Hematopoietic multipotent progenitor cell treated with erythropoietin and hydrocortisone succinate and interleukin-3 and kit ligand, for 17 days (in vitro differentiated cells): ENCODE measurements at places on chromosomes 16 and 17.
A peak's percentile ranks its signal among the peaks of the same experiment; 100 is the strongest.

GRCh38 chr16:75052481-75053202 is 53.8 kb downstream of the ZNRF1 start:
- DNase-seq = no peak

DNA sequence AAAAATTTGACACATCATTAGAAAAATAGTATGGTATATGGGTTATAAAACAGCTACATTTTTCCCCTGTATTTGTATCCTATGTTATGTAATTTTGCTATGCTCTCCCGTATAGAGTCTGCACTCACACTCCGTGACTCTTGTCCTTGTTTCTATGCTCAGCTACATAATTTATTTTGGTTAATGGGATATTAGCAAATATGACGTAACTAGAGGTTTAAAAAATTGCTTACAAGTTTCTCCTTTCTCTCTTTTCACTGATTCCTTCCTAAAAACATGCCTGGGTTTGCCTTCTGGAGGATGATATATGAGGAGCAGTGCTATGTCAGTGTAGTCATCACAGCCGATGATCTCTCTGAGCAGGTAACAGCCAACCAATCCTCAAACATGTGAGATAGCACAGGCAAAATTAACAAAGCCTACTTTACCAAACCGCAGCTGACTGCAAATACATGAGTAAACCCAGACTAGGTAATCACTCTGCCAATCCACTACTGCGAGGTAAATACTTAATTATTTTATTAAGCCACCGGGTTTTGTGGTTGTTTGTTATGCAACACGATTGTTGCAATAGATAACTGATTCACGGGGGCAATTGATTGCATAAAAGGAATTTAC is 126.9 kb downstream of the KIF2B start:
- DNase-seq = no peak

DNA sequence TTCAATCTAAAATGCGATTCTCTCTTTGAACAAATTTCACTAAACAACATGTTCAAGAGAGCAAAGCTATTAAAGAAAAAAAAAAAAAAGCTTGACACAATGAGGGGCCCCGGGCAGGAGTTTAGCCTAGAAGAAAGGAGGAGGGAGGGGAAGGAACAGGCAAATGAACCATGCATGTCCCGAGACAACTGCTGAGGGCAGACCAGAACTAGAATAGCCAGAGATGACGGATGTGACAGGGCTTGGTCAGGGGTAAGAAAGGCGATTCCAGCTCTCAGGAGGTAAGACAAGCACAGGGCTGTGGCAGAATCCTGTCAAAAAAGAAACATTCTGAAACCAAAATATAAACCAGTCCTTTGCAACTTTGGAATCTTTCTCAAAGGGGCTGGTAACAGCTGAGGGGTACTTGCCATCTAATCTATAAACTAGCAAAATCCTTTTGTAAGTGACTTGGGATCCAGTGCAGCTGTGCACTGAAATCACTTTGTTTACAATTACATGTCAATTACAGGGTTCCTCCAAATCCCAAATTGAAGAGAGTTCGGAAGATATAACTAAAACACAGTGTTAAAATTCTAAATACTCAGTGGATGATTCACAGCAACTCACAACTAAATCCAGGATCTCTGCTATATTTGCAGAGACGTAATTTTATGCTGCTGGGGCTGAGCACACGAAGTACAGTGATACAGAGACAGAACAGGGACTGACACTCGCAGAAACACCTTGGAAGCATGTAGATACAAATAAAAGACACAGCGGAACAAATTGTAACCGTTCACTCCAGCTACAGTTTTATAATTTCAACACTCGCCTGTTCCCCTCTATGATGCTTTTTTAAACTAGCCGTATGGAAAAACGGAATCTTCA is 567.4 kb upstream of the ZFHX3 start:
- DNase-seq = no peak

GRCh38 chr16:2663553-2664546 is 18.5 kb upstream of the KCTD5 start:
- DNase-seq = no peak

DNA sequence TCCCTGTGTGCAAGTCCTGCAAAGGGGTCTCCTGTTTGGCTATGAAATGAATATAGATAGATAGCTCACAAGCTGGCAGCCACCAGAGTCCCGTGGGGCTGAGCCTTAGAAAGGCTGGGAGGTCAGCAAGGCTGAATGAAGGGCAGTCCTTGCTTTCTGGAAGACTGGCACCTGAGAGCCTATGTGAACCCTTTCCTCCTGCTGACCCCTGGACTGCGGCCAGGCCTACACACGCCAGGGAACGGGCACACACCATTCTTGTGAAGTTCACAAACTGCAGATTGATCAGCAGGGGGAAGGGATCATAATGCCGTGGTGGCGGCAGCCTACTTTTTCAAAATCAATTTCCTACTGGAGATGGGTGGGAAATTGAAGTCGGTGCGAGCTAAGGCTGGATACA is 985 bp upstream of the C17orf107 start:
- DNase-seq = no peak

- DNase-seq = no peak
These were observed 8.4 kb upstream of the ALDH3A1 start for GRCh38 chr17:19756546-19756945.

DNA sequence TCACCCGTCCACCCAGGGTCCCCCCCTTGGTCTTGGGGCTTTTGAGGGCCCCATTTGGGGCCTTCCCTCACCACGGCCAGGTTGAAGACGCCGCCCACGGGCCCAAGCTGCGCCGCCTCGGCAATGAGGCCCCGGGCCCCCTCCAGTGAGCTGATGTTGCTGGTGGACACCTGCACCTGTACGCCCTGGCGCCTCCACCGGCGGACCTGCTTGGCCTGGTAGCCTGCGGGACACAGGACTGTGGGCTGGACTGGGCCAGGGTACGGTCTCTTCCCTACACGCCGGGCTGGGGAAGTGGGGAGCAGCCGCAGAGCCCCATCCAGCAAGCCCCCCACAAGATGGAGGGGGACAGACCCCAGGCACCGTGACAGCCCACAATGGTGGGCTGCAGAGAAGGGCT is 15.6 kb downstream of the FASN start:
- no peak for DNase-seq

- no peak for DNase-seq
These were observed 47.6 kb downstream of the SPOP start for GRCh38 chr17:49630113-49630900.

GRCh38 chr16:12228602-12229499 is 252.3 kb downstream of the SNX29 start:
- peak; percentile 13 for DNase-seq

DNA sequence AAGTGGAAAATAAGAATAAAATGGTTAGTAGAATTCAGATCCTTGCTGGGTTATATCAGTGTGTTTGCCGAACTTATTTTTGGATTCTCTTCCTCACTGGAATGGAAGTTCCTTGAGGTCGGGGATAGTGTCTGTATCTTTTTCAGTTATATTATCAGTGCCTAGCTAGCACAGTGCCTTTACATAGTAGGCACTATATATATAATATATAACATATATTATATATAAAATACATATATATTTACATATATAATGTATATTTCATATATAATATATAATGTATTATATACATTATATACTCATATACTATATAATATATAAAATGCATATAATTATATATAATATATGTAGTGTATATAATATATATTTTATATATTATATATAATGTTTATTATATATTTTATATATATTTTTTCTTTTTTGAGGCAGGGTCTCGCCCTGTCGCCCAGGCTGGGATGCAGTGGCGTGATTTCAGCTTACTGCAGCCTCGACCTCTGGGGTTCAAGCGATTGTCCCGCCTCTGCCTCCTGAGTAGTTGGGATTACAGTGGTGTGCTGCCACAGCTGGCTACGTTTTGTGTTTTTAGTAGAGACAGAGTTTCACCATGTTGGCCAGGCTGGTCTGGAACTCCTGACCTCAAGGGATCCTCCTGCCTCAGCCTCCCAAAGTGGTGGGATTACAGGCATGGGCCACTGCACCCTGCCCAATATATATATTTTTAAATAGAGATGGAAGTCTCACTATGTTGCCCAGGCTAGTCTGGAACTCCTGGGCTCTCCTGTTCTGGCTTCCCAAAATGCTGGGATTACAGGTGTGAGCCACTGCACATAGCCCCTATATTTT is 3.2 kb downstream of the NFATC3 start:
- no peak for DNase-seq

GRCh38 chr16:4814542-4815173 is 12.2 kb upstream of the ROGDI start:
- DNase-seq = no peak

DNA sequence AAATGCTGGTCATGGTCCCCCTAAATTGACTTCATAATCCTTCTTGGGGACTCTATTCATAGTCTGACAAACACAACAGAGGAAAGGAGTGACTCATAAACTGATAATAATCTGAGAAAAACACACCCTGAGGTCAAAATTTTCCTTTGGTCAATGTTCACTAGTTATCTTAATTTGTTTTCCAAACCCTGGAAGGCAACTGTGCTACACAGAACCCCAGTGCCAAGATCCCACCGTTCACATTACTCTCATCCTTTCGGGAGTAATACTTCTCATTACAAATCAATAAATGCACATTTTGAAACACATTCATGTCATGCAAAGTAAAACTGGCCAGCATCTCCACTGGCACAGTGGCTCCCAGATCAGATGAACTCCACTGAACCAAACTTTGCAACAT is 23.2 kb downstream of the COIL start:
- DNase-seq = no peak

DNA sequence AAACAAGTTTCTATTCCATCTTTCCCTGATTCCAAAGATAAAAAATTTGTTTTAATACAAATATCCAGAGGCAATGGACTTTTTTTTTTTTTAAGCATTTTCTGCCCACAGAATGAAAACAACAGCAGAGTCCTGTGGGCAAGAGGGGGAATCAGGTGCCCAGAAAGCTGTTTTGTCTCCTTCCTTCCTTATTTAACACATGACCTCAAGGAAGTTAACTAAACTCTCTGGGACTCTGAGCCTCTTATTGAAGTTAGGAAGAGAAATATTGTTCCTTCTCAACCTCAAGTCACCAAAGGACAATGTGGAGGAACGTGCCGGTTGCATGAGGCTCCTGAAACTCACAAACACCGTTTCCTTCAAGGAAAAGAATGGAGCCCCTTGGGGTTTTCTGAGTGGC is 34.9 kb downstream of the LITAF start:
- no peak for DNase-seq

- no peak for DNase-seq
These were observed 19.4 kb downstream of the CEP295NL start for GRCh38 chr17:78883533-78884131.

DNA sequence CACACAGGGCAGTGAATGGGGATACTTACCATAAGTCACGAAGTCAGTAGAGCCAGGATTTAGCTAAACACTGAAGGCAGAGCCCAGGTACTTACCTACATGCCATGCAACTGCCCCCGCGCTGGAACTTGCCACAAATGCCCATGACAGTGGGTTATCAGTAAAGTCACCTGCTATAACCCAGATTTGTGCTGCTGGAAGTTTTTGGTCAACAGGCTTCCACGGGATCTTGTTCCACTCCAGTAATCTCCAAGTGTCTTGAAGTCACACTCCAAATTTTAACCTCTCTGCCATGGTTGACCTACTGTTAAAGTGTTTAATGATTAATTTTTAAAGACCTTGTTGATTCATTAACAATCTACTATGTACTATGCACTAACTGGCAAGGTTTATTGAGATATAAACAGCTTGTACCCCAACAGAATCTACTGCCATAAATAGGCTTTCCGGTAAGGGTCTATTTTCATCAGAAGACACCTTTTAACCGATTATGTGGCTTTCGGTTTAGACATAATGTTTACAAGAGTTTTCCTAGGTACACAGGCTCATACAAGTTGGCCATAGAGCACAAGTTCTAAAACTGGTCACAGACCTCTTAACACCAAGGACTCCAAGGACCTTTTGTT is 6.3 kb upstream of the SLC5A11 start:
- DNase-seq = no peak

DNA sequence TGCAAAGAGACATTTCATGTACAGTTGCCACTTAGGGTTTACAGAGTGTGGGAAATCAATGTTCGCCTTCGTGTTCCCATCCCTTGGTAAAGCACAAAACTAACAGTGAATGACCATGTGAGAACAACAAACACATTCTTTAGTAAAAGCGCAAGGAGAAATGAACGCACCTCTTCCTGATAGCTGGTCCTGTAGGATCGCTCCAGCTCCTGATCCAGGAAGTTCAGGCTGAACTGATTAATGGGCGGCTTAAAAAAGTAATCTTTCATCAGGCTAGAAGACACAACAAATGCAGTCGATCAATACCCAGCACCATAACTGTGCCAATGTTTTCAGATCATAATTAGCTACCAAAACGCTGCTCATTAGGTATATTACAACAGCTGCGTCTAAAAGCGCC is 108.3 kb upstream of the CREBBP start:
- no peak for DNase-seq

DNA sequence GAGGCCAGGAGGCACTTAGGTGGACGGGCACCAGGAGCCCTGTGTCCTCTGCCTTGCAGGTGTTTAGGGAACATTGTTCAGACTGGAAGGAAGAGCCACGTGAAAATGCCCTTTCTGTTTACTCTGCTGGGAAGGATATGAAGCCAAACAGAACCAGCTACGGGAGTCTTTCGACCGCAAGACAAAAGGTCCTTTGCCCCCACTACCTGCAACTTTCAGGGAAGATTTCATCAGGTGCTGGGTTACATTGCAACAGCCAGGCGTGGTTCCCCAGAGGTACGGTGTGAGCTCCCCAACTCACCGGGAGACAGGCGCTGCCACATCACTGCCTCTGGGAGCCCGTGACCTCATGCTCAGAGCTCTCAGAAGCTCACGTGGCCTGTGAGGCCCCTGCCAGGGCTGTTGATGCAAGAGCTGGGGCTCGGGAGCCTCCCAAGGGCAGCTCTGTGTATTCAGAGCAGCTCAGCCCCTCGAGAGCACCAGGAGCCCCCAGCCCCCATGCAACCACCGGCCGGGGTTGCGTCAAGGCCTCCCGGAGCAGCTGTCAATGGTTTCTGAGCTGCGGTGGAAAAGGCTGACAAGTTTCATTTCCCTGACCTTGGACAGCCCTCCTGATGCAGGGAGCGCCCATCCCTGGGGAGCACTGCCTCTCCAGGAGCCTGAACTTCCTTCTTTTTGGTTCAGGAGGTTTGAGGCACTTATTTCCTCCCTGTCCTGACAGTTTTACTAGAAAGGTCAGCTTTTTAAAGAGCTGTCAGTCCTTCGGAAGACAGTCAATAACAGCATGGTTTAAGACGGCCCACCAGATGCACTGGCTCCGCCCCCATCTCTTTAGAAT is 42.1 kb downstream of the TBC1D16 start:
- no peak for DNase-seq

GRCh38 chr17:58193641-58194255 is 1.2 kb downstream of the EPX start:
- no peak for DNase-seq

GRCh38 chr16:2471653-2472487 is 773 bp downstream of the NTN3 start:
- no peak for DNase-seq

DNA sequence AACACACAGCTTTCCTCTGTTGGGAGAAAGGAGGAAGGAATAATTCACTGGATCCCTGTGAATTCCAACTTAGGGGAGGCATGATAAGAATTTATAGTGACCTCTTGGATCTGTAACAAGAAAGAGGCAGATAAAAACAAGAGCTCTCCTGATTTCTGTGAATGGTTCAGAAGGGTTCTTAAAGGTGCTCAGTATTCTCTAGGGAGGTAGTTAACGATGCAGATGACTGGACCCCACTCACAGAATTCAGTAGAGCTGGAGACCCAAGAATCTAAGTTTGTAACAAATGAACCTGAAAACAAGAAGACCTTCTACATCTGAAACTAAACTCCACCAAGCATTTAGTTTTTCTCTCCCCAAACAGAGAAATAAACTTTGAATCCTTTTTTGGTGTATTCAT is 8.6 kb downstream of the ZNRF1 start:
- DNase-seq = no peak
